Naive thymus-derived CD8-positive, alpha-beta T cell (primary cell): ENCODE measurements at places on chromosomes 13 and 19. TPM values are rescaled to one million over a fixed set of nuclear protein-coding genes. Genes with fewer than 3 reads are reported as not detected.

DNA sequence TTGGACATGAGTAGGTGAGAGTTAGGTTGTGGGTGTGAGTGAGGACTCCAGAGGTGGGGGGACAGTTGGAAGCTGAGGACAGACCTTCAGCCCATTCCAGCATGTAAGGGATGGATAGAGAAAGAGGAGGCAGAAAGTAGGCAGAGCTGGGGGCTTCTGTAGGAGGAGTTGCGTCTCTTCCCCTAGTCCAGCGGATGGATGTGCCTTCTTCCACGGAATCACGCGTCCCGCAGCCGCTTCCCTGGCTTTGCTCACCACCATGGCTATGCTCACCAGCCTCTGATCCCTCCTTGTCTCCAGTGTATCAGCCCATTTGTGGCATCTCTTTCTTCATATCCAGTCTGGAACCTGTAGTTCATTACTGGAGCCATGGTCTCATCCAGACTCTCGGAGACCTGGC lies 5.6 kb downstream of the UBAC2 start:
- DNase-seq, result no peak

DNA sequence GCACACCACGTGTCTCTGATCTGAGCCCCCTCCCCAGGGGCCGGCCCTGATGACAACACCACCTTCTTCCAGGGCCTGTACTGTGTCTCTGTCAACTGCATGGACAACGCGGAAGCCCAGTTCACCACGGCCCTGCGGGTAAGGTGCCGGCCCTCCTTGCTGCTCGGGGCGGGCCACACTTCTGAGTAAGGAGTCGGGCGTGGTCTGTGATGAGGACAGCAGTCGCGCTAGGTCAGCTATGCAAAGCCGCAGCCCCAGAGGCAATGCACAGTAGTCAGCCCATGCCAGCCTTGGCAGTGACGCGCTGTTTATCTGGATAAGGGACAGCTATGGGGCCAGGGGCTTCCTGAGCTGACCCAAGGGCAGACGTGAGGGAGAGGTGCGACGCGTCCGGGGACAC lies 24.6 kb downstream of the MAU2 start:
- DNase-seq, result no peak

DNA sequence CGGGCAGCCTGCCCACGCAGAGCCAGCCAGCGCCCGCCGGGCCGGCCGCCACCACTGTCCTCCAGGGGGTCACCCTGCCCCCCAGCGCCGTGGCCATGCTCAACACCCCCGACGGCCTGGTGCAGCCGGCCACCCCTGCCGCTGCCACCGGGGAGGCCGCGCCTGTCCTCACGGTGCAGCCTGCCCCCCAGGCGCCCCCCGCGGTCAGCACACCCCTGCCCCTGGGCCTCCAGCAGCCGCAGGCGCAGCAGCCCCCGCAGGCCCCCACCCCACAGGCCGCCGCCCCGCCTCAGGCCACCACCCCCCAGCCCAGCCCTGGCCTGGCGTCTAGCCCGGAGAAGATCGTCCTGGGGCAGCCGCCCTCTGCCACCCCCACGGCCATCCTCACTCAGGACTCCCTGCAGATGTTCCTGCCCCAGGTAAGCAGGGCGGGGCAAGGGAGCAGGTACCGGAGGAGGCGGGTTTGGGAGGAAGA lies 32.3 kb upstream of the EHD2 start:
- no peak for DNase-seq

- DNase-seq, result peak; percentile 78
Observed at GRCh38 chr19:14091081-14091812, 696 bp upstream of the SAMD1 start.

DNA sequence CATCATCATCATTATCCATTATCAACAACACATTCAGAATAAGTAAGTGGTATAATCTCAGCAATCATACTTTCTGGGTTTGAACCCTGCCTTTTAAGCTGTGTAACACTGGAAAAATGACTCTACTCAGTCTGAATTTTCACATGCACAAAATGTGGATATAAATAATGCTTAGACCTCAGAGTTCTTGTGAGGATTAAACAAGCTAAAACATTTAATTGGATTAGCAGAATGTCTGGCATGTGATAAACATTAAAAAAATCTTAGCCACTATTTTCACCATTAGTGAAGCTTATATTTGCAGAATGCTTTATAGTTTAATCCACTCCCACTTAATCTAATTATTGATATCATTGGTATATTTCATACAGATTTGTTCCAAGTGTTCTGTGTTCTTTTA lies 412.3 kb downstream of the RFC3 start:
- DNase-seq, result no peak

DNA sequence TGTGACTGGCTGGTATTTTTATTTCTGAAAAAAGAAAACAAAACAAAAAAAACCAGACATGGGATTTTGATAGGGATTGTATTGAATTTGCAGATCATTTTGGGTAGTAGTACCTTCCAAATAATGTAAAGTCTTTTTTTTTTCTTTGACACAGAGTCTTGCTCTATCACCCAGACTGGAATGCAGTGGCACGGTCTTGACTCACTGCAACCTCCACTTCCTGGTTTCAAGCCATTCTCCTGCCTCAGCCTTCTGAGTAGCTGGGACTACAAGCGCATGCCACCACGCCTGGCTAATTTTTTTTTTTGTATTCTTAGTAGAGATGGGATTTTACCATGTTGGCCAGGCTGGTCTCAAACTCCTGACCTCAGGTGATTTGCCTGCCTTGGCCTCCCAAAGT lies 4.2 kb downstream of the ZNF101 start:
- DNase-seq, result no peak

- no peak for DNase-seq
Observed at GRCh38 chr13:81203783-81204182, 862.9 kb upstream of the SPRY2 start.

DNA sequence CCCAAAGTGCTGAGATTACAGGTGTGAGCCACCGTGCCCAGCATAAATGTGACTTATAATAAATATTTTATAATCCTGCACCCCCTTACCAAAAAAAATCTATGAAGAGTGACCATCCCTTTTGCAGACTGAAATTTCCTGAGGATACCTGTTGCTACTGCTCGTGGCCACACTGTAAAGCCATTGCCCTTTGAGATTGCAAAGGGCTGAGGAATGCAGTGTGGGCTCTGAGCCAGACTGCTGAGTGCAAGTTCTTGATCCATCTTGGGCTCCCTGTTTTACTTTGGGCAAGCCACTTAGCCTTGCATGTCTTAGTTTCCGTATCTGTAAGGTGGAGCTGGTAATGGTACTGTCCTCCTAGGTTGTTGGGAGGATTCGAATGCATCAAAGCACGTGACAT lies 23.4 kb downstream of the SIPA1L3 start:
- no peak for DNase-seq

Gene PPP6R1
- 168 TPM for total RNA-seq

Gene UBE2L5
- total RNA-seq, result not detected

GRCh38 chr19:34274827-34275625 lies 20.7 kb downstream of the GARRE1 start:
- no peak for DNase-seq

DNA sequence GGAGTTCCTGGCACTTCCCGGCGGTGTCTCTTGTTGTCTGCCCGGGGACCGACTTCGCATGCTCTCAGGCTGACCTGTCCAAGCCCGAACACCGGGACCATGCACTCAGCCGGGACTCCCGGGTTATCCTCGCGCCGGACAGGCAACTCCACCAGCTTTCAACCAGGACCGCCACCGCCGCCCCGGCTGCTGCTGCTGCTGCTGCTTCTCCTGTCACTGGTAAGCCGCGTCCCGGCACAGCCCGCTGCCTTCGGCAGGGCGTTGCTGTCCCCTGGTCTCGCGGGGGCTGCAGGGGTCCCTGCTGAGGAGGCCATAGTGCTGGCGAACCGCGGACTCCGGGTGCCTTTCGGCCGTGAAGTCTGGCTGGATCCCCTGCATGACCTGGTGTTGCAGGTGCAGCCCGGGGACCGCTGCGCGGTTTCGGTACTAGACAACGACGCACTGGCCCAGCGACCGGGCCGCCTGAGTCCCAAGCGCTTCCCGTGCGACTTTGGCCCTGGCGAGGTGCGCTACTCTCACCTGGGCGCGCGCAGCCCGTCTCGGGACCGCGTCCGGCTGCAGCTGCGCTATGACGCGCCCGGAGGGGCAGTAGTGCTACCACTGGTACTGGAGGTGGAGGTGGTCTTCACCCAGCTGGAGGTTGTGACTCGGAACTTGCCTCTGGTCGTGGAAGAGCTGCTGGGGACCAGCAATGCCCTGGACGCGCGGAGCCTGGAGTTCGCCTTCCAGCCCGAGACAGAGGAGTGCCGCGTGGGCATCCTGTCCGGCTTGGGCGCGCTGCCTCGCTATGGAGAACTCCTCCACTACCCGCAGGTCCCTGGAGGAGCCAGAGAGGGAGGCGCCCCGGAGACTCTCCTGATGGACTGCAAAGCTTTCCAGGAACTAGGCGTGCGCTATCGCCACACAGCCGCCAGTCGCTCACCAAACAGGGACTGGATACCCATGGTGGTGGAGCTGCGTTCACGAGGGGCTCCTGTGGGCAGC lies 661 bp downstream of the FREM2 start:
- no peak for DNase-seq

Gene C19orf38
- total RNA-seq, result 0.60 TPM

Gene MAB21L1
- not detected for total RNA-seq
